Activated naive CD4-positive, alpha-beta T cell treated with anti-CD3 and anti-CD28 coated beads for 36 hours (primary cell): ENCODE measurements at places on chromosomes 7 and 10. TPM values are rescaled to one million over a fixed set of nuclear protein-coding genes. Genes with fewer than 3 reads are reported as not detected.

DNA sequence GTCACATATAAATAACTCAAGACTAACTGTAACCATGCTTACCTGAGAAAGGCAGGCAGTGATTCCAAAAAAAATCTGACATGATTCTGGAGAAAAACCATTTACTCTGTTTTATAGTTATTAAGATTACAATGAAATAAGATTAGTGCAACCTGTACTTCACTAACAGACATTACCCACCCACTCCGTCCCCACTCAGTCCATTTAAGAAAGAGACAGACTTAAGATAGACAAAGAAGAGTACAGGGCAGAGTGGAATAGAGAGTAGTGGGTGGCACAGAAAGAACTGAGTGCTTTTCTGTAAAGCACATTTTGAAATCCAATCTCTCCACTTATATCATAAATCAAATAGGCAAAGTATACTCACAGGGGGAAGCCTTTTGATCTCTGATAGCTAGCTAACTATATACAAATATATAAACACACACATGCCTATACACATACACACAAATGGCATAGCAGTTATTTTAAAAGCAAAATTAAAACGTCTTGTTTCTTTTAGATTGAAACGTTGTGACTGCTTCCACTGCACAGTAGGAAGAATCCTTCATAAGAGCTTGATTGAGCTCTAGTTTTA, 11.9 kb downstream of the PAXIP1 start:
- DNase-seq = no peak

DNA sequence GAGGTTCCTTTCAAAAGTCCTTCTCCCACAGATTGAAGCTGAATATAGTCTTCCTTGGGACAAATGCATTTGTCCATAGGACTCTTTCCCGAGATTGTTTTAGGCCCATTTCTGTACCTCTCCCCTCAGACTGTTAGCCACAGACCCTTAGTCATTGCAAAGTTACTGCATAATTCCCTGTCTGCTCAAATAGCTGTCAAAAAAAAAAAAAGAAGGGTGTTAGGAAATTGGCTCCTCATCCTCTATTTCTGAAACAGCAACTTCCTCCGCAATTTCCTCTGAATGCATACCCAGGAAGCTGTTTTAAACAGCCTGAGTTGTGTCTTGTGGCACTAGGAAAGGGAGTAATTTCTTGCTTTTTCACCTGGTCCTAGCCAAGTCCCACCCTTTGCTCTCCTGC, 5.4 kb downstream of the LRRC4 start:
- DNase-seq = no peak

- no peak for DNase-seq
These were observed 128.5 kb downstream of the INHBA start for GRCh38 chr7:41574377-41574776.

- DNase-seq = peak; percentile 73
These were observed 3.0 kb upstream of the GIMAP5 start for GRCh38 chr7:150734254-150734653.

GRCh38 chr10:78919181-78919966, 149.4 kb upstream of the ZMIZ1 start:
- no peak for DNase-seq

GRCh38 chr10:17143055-17143690, 13.6 kb upstream of the CUBN start:
- no peak for DNase-seq

DNA sequence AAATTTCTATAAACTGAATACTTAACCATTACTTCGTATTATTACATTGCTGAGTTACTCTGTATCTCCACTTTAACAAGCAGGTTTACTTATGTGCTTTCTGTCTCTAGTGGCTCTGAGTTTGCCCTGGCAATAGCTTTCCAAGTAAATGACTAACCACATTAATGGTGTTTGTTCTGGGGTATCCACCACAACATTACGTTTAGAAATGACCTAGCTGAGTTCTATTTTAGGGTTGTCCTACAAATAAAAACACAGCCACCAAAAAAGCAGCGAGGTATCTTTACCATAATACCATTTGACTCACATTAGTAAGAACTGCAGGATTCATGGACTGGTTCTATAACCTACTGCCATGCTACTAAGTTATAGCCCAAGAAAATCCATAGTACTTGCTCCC, 83.1 kb downstream of the HIBADH start:
- DNase-seq = no peak

- peak; percentile 77 for DNase-seq
These were observed 2.9 kb upstream of the GET4 start for GRCh38 chr7:873367-874002.

- no peak for DNase-seq
These were observed 342.4 kb downstream of the HGF start for GRCh38 chr7:81427461-81427860.

DNA sequence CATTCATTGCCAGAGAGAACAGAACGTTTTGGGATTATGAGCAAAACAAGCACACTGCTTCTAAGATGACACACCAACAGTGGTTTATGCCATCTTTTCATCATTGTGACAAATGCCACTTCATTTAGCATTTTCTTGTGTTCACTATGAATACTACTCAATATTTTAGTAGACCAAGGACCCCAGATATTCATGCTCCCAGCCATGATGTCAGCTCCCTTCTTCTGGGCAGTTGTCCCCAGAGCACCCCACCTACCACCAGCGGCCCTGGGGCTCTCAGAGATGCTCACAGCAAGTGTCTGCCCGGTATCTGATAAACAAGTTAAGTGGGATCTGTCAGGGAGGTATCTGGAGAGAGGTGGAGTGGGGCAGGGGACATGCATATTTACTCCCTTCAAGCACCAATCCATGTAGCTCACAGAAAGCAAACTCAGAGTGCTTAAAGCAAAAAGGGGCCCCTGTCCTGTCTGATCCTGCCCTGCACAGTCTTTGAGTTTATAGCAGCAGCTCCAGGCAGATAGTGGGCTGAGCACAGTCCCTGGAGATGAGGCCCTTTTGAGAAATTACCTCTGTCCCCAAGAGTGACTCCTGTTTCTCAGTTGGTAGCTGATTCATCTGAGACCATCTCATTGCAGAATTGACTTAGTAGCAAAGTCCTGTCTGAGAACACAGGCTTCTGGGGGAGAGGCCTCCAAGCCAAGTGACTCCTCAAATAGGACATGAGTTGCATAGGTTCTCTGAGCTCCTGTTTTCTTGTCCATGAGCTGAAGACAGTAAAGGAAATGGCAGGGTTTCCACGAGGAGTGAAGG, 281.8 kb upstream of the KLF6 start:
- DNase-seq = peak; percentile 10

DNA sequence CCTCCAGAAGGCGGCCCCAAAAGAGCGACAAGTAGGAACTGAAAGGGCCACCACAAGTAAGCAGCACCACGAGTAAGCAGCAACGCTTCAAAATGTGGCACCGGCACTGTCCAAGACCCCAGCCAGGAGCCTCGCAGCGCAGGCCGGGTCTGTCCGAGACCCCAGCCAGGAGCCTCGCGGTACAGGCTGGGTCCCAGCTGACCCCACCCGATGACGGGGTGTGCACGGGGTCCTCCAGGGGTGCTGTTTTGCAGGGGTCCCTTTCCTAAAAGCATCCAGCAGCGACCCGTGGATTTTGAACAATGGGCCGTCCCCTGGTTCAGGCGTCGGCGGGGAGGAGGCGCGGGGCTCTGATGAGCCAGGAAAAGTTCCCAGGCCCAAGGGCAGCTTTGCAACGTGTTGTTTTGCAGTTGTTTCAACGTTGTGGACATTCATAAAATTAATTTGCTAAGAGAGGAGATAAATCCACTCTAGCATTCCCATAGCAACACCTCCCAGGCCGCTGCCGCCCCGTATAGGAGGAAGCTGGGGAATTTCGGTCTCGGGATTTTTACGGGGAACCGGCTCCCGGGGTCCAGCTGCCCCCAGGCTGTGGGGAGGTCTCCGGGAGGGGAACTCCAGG, 51.6 kb upstream of the PDGFA start:
- no peak for DNase-seq

DNA sequence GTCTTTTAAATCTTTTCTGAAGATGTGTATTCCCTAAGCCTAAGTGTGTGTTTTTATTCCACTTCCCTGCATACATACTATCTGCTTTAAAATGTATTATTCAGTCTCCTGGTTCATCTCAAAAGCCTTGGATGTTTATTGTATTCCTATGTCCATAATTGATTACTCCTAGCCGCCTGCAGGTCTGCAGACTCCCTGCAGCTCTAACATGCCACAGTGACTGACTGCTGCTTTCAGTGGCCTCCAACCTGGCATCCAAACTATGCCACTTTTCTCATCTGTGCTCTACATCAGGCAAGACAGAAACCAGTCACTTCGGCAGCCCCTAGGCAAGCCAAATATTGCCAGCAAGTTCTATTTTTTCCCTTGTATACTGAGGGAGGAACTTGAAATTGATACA, 81.7 kb downstream of the ABCA13 start:
- DNase-seq = no peak

GRCh38 chr10:3787816-3788215, 2.8 kb upstream of the KLF6 start:
- no peak for DNase-seq

DNA sequence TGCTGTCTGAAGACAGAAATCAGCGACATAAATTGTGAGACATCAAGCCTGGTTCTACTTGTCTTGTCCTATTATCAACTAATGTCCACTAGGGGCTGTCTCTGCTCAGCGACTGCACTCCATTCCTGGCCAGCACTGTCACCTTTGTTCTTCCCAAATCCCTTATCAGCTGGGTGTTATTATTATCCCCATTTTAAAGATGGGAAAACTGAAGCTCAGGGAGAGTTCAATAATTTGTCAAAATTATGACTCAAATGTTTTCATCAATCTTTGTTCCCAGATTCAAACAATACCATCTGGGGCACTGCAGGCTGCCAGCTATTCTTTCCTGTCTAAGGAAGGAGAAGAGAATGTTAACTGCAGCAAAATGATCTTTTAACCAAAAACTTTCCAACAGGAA, 431.6 kb upstream of the NFE2L3 start:
- DNase-seq = no peak

DNA sequence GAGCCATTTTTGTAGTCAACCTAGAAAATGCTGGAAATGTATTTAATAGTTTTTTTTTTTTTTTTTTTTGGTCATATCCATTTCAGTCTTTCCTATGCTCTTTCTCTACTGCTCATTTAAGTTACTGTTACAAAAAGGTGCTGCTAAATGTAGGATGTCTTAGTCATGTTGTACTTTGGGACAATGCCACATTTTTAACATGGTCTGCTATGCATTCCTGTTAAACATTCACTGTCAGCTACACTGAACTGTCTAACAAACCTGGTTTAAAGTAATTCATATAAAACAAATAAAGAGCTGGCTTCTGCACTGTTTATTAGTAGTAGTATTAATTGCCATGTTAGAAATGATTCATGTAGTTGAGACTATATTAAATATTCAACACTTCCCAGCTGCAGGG, 108.6 kb downstream of the NSUN6 start:
- no peak for DNase-seq

The LIPN gene
- total RNA-seq = not detected

The OR2A5 gene
- not detected for total RNA-seq

The FRMD4A gene
- total RNA-seq = 1.1 TPM

The TNPO3 gene
- 66.4 TPM for total RNA-seq
